ENCODE measurements at places on chromosomes 5 and 9.

DNA sequence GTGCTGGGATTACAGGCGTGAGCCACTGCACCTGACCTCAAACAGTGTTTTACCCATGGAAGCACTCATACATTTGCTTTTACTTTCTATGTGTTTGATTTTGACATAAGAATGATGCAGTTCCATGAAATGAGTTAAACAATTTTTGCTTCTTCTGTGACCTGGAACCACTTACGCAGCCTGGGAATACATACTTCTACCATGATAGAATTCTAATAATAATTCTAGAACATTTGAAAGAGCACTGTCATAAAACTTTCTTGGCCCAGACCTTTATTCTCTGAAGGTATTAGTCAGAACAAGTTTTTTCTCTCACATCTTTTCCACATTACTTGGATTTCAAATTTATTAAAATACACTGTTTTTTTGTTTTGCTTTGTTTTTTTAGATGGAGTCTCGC, 25.3 kb upstream of the COL5A1 start:
- no peak for DNase-seq

DNA sequence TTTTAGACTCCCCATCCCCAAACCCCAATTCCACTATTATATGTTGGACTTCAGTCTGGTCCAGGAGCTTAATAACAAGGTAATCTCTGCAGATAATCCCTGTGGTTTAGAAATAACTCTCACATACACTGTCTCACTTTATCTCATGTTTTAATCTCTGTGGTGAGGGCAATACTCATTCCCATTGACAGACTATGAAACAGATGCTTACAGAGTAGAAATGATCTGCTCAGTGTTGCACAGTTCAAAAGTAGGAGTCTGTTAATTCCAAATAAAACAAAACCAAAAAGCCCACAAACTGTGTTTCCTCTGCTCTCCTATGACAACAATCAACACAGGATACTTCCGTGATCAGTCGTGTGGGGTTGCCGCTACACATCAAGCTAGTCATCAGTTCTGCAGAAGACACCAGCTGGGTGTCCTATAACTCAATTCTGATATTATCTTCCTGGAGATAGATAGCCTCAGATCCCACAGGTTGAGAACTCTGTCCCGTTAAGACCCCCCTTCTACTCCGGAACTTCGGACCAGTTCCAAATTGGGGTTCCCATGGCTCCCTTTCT, 26.3 kb upstream of the FANCC start:
- DNase-seq, result no peak

- no peak for DNase-seq
Measured at GRCh38 chr9:108996643-108997042, 16.7 kb downstream of the CTNNAL1 start.

GRCh38 chr5:96426831-96427230, 6.2 kb downstream of the PCSK1 start:
- no peak for DNase-seq

GRCh38 chr9:126453156-126453963, 126.7 kb downstream of the MVB12B start:
- DNase-seq, result no peak

DNA sequence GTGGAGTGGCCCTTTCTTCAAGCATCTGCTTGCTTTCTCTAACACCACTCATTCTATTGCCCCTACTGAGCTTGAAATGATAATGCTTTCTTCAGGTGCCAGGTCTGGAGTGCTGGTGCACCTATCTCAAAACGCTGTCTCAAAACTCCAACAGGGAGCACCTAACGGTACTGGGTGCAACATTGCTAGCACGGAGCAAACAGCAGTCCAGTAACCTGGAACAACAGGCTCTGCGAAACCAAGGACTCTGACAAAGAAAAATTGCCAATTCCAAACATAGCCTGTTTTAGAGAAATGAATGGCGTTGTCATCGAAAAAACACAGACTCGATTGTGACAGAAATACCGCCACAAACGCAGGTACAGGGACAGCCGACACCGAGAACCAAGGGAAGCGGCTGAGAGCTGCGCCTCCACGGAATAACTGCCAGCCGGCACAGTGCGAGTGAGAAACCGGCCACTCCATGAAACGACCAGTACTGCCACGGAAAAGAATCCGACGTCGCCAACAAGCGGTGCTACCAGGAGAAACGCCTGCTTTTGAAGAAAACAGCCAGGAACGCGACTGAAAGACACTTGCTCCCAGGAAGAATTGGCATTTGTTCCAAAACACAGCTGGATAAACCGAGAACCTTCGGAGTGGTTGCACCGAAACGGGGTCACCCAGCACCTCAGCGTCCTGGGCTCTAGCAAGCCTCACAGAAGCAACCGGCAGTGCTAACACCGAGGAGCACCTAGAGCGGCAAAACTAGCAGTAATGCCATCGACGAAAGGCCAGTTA, 3.1 kb downstream of the ANXA2R start:
- no peak for DNase-seq

GRCh38 chr9:98479967-98480847, 224.8 kb upstream of the TBC1D2 start:
- no peak for DNase-seq

DNA sequence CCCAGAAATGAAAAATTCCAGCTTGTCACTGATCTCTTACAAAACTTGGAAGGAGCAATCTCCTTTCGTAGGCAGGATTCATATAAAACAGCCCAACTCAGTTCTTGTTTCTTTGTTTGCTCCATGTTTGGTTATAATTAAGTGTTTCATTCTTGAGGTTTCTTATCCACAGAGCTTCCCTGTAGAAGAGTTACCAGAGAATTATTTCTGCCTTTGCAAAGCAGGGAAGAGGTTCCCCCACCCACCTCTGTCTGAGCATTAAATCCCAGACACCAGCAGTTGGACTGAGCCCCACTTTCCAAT, 34.1 kb upstream of the RAI14 start:
- no peak for DNase-seq
